ENCODE measurements at places on chromosomes 7 and 10. TPM values are rescaled to one million over a fixed set of nuclear protein-coding genes. Genes with fewer than 3 reads are reported as not detected.

DNA sequence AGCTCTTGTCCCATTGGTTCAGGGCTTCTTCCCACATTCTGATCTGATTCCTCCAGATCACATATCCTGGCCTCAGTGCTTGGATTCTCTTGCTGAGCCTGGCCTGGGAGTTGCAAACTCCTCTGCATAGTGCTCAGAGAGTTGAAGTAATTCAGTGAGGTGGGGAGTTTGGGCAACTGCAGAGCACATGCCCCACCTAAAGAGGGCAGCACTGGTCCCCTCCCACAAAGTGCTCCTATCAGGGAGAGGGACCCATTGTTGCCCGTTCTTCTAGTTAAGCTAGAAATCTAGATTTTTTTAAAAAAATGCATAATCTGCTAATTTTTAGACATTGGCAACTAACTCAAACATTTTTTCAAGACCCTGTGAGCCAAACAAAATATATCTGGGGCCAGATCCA lies 45.1 kb downstream of the CHN2 start:
- H3K4me1 ChIP-seq, result no peaks in the 10 kb centered on the region
- no peak for DNase-seq
- H3K27me3 ChIP-seq, result no peaks in the 10 kb centered on the region
- H3K36me3 ChIP-seq, result no peaks in the 10 kb centered on the region
- no peak overlapping the region for H3K27ac ChIP-seq
- no peak overlapping the region for H3K4me3 ChIP-seq

DNA sequence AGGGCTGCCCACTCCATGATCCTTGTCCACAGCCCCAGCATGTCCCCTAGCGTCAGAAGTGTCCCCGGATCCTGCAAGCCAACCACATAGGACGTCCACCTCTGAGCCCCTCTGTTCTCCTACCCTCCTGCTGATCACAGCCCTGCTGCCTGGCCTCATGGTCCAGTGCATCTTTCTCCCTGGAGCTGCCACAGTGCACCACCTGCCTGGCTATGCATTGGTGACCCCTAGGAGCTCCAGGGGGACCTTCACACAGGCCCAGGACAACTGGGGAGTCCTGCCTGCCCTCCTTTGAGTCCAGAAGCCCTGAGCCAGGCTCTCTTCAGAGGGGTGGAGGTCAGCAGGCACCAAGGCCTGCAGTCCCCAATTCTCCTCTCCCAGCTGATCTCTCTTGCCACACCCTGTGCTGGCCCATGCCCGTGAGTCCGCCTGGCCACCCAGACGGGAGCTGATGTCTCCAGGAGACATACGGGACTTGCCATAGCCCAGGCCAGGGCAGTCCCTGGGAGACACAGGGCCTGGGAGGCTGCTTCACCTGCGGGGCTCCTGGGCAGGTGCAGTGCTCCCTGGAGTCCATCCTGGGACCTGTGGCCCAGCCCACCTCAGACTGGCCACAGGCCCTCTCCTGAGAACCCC lies 77.4 kb upstream of the RET start:
- H3K36me3 ChIP-seq, result no peaks in the 10 kb centered on the region
- DNase-seq, result no peak
- no peak overlapping the region for H3K4me3 ChIP-seq
- no peak overlapping the region for H3K27ac ChIP-seq

GRCh38 chr7:128381161-128381821 lies 19.8 kb upstream of the PRRT4 start:
- no peaks in the 10 kb centered on the region for H3K27me3 ChIP-seq
- H3K4me1 ChIP-seq, result peaks cover 7% of the 10 kb centered on the region
- H3K36me3 ChIP-seq, result no peaks in the 10 kb centered on the region
- peak; percentile 33 for DNase-seq

- H3K27ac ChIP-seq, result no peak overlapping the region
- H3K27me3 ChIP-seq, result no peaks in the 10 kb centered on the region
- H3K4me1 ChIP-seq, result no peaks in the 10 kb centered on the region
- DNase-seq, result no peak
Measured at GRCh38 chr7:101465131-101465530, 102.5 kb downstream of the COL26A1 start.

DNA sequence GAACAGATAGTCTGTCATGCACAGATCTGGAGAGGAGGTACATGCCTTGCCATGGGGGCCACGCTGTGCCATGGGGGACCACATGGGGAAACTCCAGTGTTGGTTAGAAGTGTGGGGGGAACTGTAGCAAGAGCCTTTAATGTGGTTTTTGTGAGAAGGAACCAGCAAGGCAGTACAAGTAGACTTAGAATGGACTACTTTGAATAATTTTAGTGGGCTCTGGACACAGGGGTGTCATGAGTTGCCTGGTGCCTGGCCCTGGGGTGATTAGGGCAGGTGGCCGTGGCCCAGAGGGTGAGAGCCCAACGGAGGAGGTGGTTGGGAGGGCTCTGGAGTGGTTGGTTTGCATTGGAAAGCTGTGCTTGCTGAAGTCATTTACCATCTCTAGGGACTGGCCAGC lies 77.2 kb downstream of the CXCL12 start:
- H3K4me3 ChIP-seq, result no peak overlapping the region
- H3K4me1 ChIP-seq, result peaks cover 8% of the 10 kb centered on the region
- DNase-seq, result no peak
- H3K27me3 ChIP-seq, result no peaks in the 10 kb centered on the region
- H3K36me3 ChIP-seq, result no peaks in the 10 kb centered on the region
- H3K27ac ChIP-seq, result no peak overlapping the region

GRCh38 chr7:30771174-30771879 lies at the start of gene MINDY4:
MINDY4 (plus strand) TSS chr7:30771417; CDS start chr7:30771494, 77 bp downstream.
- H3K36me3 ChIP-seq, result no peaks in the 10 kb centered on the region
- H3K4me1 ChIP-seq, result no peaks in the 10 kb centered on the region
- peak; percentile 54 for DNase-seq
- H3K4me3 ChIP-seq, result peak within 1 kb of the TSS; percentile 83
- H3K27ac ChIP-seq, result peak within 1 kb of the TSS; percentile 55

- H3K4me1 ChIP-seq, result peaks cover 11% of the 10 kb centered on the region
- H3K4me3 ChIP-seq, result no peak overlapping the region
- H3K36me3 ChIP-seq, result 0 out of 2 replicates have a peak, but pooled peaks cover 4% of the 10 kb centered on the region
Measured at GRCh38 chr10:116826803-116827202, 22.5 kb upstream of the ENO4 start.

DNA sequence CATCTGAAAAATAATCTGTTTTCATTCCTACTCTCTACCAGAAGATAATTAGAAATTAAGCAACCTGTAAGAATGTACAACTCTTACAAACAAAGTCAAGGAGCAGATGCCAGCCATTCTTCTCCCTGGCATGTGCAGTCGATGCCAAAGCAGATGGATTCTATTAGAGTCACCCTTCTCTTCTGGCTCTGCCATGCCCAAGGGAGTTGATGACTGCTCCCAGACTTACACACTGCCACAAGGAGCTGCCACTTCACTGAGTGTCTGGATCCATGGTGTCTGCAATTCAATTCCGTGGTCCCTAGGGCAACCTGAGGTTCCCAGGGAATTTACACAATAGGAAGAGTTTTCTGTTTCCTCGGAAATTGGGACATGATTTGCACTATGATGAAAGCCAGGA lies 89.1 kb upstream of the IFRD1 start:
- no peak overlapping the region for H3K27ac ChIP-seq
- H3K27me3 ChIP-seq, result no peaks in the 10 kb centered on the region
- no peak for DNase-seq
- H3K4me3 ChIP-seq, result no peak overlapping the region
- H3K36me3 ChIP-seq, result no peaks in the 10 kb centered on the region

DNA sequence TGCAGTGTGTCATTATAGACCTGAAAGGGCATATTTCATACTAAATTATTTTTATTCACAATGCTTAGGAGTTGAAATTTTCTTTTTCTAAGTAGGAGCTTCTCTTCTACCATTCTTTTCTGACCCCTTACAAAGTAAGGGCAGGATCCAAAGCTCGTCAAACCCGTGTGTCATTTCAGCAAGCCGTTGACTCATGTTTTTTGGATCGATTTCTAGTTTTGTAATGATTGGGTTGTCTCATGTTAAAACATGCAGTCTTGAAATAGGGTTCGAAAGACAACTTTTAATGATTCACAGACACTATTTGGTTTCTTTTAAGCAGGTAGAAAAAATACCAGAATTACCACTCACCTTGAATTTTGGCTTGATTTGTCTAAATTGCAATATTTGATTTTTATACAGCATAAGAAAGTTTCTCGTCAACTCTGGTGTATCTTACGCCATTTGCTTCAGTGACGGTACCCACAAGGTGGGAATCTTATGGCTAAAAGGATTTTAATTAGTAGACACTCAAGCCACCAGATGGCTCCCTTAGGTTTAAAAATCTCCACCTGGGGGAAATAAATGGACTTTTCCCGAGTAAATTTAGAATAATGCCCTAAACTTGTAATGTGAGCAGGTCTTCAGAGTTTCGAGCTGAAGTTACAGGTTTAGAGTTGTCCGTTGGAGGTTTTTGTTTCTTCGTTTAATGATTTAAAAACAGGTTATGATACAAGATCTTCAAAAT lies 283.4 kb downstream of the CCDC3 start:
- DNase-seq, result no peak
- no peak overlapping the region for H3K27ac ChIP-seq
- peaks cover 24% of the 10 kb centered on the region for H3K4me1 ChIP-seq
- H3K4me3 ChIP-seq, result no peak overlapping the region
- peaks cover 6% of the 10 kb centered on the region for H3K27me3 ChIP-seq

DNA sequence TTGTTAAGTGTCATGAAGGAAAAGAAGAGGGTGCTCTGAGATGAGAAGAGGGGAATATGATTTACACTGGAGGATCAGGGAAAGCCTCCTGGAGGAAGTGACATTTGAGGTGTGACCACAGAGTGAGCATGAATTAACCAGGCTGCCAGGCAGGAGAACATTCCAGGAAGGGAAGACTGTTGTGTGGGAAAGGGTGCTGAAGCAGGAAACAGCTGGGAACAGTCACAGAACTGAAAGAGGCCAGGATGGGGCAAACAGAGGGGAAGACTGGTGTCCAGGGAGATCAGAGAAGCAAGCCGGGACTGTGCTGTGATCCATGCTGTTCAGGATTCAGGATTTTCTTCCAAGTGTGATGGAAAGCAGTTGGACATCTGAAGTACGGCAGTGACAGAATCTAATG lies 14.9 kb downstream of the HIPK2 start:
- no peak overlapping the region for H3K4me3 ChIP-seq
- H3K27ac ChIP-seq, result no peak overlapping the region
- no peak for DNase-seq
- H3K4me1 ChIP-seq, result peaks cover 12% of the 10 kb centered on the region

GRCh38 chr7:7438851-7439250 lies 96.8 kb downstream of the COL28A1 start:
- H3K27ac ChIP-seq, result peak overlapping the region; percentile 53
- H3K36me3 ChIP-seq, result no peaks in the 10 kb centered on the region
- H3K27me3 ChIP-seq, result no peaks in the 10 kb centered on the region
- no peak overlapping the region for H3K4me3 ChIP-seq

DNA sequence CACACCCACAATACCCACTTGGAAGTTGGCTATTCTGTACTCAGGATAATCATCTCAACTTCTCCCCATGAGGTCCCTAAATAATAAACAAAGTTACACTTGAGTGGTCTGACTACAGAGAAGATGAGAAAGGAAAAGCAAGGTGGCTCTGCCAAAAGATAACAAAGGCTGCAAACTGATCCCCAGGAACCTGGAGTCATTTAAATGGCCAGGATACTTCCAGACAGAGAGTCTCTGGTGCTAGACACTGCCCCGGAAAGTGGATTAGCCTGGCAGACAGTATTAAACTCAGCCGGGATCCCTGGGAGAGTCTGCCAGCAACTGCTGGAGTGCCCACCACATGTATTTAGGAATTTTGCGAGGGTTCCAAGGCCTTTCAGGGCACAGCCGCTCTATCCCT lies 93.7 kb downstream of the DGKI start:
- peaks cover 61% of the 10 kb centered on the region for H3K27me3 ChIP-seq
- no peak for DNase-seq
- H3K4me1 ChIP-seq, result no peaks in the 10 kb centered on the region
- no peak overlapping the region for H3K27ac ChIP-seq
- H3K36me3 ChIP-seq, result no peaks in the 10 kb centered on the region

GRCh38 chr7:109284943-109285342 lies 715.3 kb downstream of the DNAJB9 start:
- no peak overlapping the region for H3K4me3 ChIP-seq
- DNase-seq, result no peak
- no peaks in the 10 kb centered on the region for H3K27me3 ChIP-seq

DNA sequence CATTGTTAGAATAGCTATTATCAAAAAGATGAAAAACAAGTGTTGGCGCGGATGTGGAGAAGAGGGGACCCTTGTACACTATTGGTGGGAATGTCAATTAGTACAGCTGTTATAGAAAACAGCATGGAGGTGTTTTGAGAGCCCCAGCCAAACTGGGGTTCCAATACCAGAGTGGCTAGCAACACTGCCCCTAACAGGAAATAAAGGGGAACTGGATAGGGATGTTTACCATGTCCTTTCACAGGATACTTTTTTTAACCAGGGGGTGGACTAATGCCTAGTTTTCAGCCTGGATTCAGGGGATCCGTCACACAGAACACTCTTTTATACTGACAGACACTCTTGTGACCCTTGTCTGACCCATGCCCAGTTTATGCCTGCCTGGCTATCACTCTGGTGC lies 6.9 kb upstream of the GSTK1 start:
- DNase-seq, result no peak
- H3K4me3 ChIP-seq, result no peak overlapping the region
- H3K4me1 ChIP-seq, result peaks cover 16% of the 10 kb centered on the region
- no peaks in the 10 kb centered on the region for H3K27me3 ChIP-seq

- H3K4me1 ChIP-seq, result no peaks in the 10 kb centered on the region
- no peak for DNase-seq
- no peaks in the 10 kb centered on the region for H3K36me3 ChIP-seq
Measured at GRCh38 chr7:14839307-14839706, 63.2 kb downstream of the DGKB start.

GRCh38 chr10:104374591-104374990 lies 21.0 kb downstream of the CFAP58 start:
- H3K36me3 ChIP-seq, result no peaks in the 10 kb centered on the region
- H3K4me3 ChIP-seq, result no peak overlapping the region
- no peak for DNase-seq
- peaks cover 62% of the 10 kb centered on the region for H3K27me3 ChIP-seq
- no peak overlapping the region for H3K27ac ChIP-seq

- no peak overlapping the region for H3K27ac ChIP-seq
- H3K4me3 ChIP-seq, result no peak overlapping the region
- 0 out of 2 replicates have a peak, but pooled peaks cover 5% of the 10 kb centered on the region for H3K27me3 ChIP-seq
- H3K4me1 ChIP-seq, result no peaks in the 10 kb centered on the region
Measured at GRCh38 chr10:59362959-59363381, 621 bp upstream of the FAM13C start.

GRCh38 chr7:33248671-33249070 lies 119.3 kb downstream of the BBS9 start:
- no peaks in the 10 kb centered on the region for H3K36me3 ChIP-seq
- DNase-seq, result no peak
- no peaks in the 10 kb centered on the region for H3K27me3 ChIP-seq

Gene LIPN
- not detected for total RNA-seq

Gene CD36
- total RNA-seq, result 0.32 TPM

Gene MGAM2
- total RNA-seq, result 0.05 TPM

Gene MPP7
- total RNA-seq, result 64.5 TPM

Gene SEMA3C
- total RNA-seq, result 25.3 TPM

Gene ANXA8L1
- total RNA-seq, result not detected

Gene PAPSS2
- 14.6 TPM for total RNA-seq
